Kidney epithelial cell (primary cell): ENCODE measurements at places on chromosomes 2 and 18. TPM values are rescaled to one million over a fixed set of nuclear protein-coding genes. Genes with fewer than 3 reads are reported as not detected.

The EFEMP1 gene
- 35.8 and 40.7 TPM in 2 replicates for total RNA-seq

The KLHL41 gene
- total RNA-seq = 0.29 TPM in 1 of 2 replicates, not detected in the other

The TEKT4 gene
- not detected in 2 replicates for total RNA-seq

The EFHD1 gene
- total RNA-seq = 3.6 and 6.5 TPM in 2 replicates

The KLHL14 gene
- 2.1 and 3.6 TPM in 2 replicates for total RNA-seq

The SCN1A gene
- total RNA-seq = not detected in 2 replicates

The ALS2 gene
- 24.9 and 25.6 TPM in 2 replicates for total RNA-seq

The ANKRD30BL gene
- 0.14 TPM in 1 of 2 replicates, not detected in the other for total RNA-seq

The PSTPIP2 gene
- total RNA-seq = 11.2 and 14.2 TPM in 2 replicates

The GKN2 gene
- not detected in 2 replicates for total RNA-seq

The NYAP2 gene
- total RNA-seq = not detected in 2 replicates

The LRRFIP1 gene
- total RNA-seq = 89.0 and 97.5 TPM in 2 replicates

The HSBP1L1 gene
- 26.4 and 29.3 TPM in 2 replicates for total RNA-seq

DNA sequence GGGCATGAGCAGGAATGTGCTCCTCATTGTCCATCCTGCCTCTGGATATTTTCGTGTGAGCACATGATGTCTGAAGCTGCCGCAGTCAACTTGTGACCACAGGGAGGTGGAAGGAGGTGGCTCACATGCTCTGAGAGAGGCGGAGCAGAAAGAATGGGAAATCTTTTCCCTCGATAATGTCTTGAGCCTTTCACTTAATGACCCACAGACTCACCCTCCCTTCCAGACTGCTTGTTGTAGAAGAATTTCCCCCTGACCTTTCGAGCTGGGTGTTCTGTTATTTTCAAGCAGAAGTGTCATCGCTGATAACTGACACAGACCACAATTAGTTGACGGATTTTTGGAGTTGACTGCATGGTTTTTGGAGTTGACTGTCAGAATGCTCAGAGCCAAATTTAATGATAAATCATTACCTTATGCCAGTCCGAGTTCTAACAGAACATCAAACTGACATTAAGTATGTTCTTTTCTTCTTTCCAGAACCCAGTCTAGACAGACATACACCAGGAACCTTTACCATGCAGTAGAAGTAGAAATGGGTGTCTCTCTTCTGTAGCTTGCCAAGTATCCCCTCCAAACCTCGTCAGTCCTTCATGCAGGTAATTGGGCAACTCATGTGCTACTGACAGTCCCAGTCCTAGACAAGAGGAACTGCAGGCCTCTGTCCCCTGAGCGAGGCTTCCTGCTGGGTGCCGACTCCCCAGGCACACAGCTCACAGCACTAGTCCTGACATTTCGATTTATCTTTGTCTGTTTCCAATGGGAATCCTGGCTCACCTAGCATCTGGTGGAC is 29.4 kb upstream of the RTTN start:
- no peak for DNase-seq

DNA sequence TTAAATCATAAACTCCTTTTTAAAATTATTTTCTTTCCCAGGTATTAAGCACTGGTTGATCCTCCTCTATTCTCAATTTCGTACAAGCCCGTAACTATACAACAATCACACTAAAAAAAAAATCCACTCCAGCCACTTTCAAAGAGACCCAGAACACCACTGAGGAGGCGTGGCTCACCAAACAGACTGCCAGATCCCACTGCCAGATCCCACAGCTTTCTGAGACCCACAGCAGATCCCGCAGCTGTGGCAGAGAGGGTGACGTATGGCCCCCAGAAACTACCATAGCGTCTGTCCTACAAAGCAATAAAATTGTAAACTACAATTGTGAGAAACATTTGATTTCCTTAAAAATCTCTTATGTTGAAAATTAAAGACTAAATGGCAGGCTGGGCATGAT is 230.7 kb upstream of the PXDN start:
- DNase-seq = no peak

GRCh38 chr18:2969695-2970094 is 43.2 kb downstream of the LPIN2 start:
- DNase-seq = no peak

- no peak for DNase-seq
Measured at GRCh38 chr2:36123995-36124394, 231.6 kb upstream of the CRIM1 start.

DNA sequence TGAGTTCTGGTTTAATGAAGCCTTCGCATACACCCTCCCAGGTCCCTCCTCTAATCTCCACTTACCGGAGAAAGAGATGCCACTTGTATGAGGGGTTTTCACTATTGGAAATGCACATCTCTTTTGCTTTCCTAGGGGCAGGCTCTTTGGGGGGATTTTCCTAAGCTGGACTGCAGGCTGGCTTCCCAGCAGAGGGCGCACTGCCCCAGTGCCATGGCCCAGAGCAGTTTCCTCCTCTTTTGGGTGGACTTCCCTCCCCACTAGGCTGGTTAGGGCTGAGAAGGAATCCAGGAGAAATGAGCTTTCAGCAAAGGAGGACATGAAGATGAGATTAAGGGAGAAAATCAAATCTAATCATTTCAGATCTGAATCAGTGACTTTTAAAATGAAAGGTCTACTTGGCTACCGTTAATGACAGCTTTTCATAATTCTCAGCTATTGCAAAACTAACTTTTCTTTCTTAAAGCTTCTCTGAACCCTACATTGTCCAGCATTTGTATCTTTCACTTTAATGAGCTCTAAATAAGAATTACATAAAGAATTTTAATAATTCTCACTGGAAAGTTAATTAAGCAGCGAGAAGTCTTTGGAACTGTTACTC is 784.1 kb upstream of the FANCL start:
- no peak for DNase-seq

- no peak for DNase-seq
Measured at GRCh38 chr2:38602136-38602731, 494 bp downstream of the HNRNPLL start.

GRCh38 chr2:102269200-102269524 is 42.2 kb upstream of the IL1RL1 start:
- DNase-seq = no peak

DNA sequence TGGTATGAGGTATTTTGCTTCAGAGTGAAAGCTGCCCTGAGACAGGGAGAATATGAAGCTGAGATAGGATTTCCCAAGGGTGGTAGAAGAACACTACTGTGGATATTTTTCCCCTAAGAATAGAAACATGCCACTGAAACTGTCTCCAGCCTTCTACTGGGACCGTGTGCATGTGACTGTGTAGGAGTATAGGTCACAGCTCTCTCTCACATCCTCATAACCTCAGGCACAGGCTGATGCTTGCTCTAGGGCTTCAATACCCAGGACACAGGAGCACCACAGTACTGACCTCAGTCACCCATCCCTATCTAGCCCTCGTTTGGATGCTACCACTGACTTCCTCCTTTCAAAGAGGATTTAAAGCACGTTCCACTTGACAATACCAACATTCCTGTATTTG is 67.2 kb downstream of the REV1 start:
- no peak for DNase-seq

- DNase-seq = no peak
Measured at GRCh38 chr2:2640371-2640770, 309.3 kb upstream of the MYT1L start.

GRCh38 chr2:14804902-14805301 is 172.4 kb downstream of the LRATD1 start:
- no peak for DNase-seq

GRCh38 chr18:64330161-64330560 is 181.3 kb upstream of the LINC00305 start:
- DNase-seq = no peak

- DNase-seq = no peak
Measured at GRCh38 chr2:30780776-30781330, 26.4 kb downstream of the CAPN13 start.

DNA sequence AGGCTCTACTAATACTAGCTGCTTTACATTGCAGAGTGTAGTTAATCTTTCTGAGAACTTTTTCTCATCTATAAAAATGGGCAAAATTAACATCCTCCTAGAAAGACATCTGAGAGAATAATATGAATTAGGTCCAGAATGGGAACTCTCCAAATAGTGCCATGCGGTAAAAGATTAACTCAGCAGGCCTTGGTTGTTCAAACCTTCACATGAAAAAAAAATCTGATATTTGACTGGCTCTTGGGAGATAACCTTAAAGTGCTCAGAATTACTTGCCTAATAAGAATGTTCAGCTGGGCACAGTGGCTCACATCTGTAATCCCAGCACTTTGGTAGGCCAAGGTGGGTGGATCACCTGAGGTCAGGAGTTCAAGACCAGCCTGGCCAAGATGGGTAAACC is 5.5 kb upstream of the CXXC1 start:
- no peak for DNase-seq

DNA sequence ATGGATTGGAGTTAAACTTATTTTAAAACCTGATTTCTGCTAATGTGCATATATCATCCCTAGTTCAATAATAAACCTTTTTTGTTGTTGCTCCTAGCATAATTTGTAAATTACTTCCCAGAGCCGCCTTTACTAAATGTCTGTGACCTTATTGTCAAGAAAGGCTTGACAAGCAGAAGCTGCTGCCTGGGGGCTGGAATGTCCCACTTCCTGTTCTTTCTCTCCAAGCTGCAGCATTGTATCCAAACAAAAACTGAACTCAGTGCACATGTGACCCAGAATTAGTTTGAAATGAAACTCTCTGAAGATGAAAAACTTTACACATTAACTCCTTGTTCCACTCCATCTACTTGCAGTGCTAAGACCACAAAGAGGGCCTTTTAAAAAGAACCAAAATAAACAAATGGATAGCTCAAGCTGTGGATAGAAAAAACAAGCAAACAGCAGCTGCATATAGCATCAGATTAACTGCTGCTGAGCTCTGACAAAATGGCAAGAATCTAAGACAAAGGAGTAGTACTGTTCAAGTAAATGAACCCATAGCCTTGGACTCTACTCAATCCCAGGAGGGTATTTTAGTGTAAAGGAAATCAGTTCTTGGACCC is 99.8 kb upstream of the NEUROD1 start:
- DNase-seq = peak; percentile 70

- DNase-seq = no peak
Measured at GRCh38 chr2:236888794-236889780, 196.6 kb upstream of the COPS8 start.

DNA sequence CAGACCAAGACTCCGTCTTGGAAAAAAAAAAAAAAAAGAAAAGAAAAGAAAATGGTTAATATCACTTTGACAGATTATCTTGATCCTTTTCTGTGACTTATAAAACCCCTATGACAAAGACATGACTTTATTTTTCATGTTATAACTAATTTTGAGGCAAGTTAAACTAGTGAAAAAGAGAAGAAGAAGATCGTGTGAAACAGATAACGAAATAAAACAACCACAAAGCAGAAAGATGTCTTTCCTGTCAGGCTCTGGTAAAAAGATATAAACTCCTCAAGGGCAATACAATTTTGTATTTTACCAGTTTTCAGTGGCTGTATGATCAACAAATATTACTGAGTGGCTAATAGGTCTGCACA is 13.4 kb upstream of the RBMS1 start:
- no peak for DNase-seq

GRCh38 chr18:24019641-24020331 is 5.2 kb downstream of the TTC39C start:
- no peak for DNase-seq

DNA sequence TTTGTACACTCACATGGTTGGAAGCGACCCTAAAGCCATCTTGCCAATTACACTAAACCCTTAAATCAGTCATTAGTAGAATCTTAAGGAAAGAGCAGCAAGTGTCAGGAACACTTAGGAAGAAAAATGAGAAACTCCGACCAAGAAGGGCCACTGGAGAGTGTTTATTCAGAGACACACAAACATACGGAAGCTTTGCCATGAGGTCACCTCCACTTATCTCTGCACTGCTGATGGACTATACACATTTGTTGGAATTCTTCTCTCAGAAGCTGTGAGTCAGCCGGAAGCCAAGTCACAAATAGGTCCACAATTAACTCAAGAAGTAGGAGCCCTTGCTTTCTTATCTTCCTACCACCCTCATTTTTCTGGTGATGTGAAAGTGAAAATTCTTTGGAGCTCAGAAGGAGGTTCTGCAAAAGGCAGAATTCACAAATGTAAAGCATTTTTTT is 21.6 kb downstream of the BMP10 start:
- DNase-seq = no peak

DNA sequence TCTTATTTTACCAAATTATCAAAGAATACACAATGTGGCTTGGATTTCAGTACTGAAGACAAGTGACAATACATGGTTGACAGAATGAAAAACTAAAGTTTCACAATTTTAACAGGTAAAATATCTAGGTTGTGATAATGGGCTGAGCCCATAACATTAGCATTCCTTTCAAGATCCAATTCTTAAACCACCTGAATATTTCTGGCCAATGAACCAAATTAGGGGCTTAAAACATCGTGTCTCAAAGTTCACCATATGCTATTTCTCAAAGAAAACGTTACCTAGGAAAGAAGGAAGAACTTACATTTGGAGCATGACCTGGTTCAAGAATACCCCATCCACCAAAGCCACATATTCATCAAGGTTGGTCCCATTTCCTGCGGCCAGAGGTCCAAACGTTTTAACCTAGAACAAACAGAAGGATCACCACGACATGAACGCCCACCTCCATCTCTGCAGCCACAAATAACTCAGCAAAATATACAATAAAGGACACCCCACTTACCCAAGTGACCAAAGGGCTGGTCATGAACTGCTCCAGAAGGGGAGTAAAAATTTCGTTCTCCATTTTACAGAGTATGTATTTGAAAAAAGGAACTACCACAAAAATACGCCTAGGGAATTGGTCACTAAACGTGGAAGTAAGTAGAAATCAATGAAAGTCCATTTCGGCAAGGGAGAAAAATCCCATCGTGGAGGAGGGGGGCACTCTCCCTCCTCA is 984 bp downstream of the CCDC88A start:
- no peak for DNase-seq

- peak; percentile 48 for DNase-seq
Measured at GRCh38 chr18:10230072-10230471, 224.4 kb upstream of the APCDD1 start.

GRCh38 chr2:69565431-69565839 is 78.1 kb downstream of the AAK1 start:
- no peak for DNase-seq

DNA sequence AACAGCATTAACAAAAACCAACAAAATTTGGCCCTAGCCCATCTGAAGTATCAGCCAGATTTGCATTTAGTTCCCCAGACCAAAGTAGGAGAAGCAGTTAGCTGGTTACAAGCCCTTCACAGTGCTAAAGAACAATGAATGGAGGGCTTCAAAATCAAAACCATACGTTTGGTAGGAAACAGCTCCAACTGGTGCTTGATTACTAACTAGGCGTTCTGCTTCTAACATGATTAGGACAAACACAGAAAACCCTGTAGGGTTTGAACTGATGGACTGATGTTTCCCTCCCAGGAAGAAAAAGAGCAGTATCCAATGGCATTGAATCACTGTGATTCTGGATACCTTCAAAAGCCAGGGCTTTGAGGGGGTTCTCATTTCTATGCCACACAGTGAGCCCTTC is 20.5 kb upstream of the STAT4 start:
- no peak for DNase-seq

- DNase-seq = no peak
Measured at GRCh38 chr2:48207851-48208250, 301.6 kb upstream of the FBXO11 start.

- no peak for DNase-seq
Measured at GRCh38 chr2:216657980-216658379, 24.8 kb downstream of the IGFBP2 start.

- DNase-seq = no peak
Measured at GRCh38 chr18:10953672-10954071, 195.7 kb downstream of the PIEZO2 start.
